Motor neuron (in vitro differentiated cells): ENCODE measurements at places on chromosomes 4 and X. TPM values are rescaled to one million over a fixed set of nuclear protein-coding genes. Genes with fewer than 3 reads are reported as not detected.

GRIA2 gene
- 89.7 and 141 TPM in 2 replicates for total RNA-seq

TEX13D gene
- total RNA-seq, result 1.2 and 2.6 TPM in 2 replicates

DNA sequence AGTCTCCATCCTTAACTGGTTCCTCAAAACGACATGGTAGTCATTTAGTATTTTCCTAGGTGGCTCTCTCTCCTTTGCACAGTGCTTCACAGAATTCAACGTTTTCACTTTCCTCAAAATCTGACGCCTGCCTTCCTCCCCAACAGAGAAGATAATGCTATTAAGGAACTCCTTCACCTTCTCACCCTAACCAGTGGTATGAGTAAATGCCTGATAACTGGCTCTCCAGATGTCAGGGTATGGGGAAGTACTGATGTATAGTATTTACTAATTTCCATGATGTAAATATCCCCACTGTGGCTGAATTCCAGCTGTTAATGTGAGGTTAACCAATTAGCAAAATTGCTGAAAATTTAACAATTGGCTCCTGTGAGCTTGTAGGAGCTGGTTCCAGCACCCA lies 28.8 kb upstream of the NSUN7 start:
- no peak for ATAC-seq

GRCh38 chrX:134782796-134783195 lies 124.5 kb upstream of the PLAC1 start:
- ATAC-seq, result no peak

DNA sequence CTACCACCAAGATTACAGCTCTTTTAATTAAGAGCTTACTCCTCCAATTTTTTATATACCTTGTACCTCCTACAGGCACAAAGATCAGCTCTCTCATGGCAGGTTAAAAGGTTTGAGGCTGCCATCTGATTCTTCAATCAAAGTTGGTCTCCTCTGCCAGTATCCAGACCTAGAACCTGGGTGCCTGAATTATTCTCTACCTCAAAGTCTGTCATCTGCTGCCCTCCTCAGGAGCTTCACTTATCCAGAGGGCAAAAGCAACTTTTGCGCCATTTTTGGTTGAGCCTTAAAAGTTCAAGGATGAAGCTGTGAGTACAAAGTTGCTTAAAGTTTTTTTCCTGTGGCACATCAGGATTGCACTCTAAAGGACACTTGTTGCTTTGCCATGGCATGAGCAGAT lies 343.7 kb upstream of the PPP1R2C start:
- ATAC-seq, result no peak

GRCh38 chr4:150714462-150715438 lies 132.8 kb downstream of the MAB21L2 start:
- ATAC-seq, result no peak

GSX2 gene
- total RNA-seq, result 0.33 and 0.38 TPM in 2 replicates

- ATAC-seq, result no peak
Observed at GRCh38 chr4:151409470-151410313, 716 bp downstream of the FHIP1A start.
